Activated CD4-positive, alpha-beta T cell treated with anti-CD3 and anti-CD28 coated beads, Interleukin-2, amount 50 U/mL, for 16 hours (primary cell): ENCODE measurements at places on chromosomes 6 and 20.
A peak's percentile ranks its signal among the peaks of the same experiment; 100 is the strongest.

- no peak for DNase-seq
Observed at GRCh38 chr20:57678340-57678739, 31.5 kb downstream of the PMEPA1 start.

DNA sequence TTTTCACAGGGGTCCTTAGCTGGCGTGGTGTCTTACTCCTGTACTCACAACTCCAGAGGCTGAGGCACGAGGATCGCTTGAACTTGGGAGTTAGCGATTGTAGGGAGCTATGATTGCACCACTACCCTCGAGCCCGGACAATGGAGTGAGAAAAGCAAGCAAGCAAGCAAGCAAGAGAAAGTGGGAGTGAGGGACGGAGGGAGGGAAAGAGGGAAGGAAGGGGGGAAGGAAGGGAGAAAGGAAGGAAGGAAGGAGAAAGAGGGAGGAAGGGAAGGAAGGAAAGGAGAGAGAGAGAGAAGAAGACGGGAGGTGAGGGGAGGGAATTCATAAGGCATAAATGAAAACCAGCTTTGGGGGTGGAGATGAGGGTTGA, 120.5 kb downstream of the TRIM27 start:
- DNase-seq: no peak

DNA sequence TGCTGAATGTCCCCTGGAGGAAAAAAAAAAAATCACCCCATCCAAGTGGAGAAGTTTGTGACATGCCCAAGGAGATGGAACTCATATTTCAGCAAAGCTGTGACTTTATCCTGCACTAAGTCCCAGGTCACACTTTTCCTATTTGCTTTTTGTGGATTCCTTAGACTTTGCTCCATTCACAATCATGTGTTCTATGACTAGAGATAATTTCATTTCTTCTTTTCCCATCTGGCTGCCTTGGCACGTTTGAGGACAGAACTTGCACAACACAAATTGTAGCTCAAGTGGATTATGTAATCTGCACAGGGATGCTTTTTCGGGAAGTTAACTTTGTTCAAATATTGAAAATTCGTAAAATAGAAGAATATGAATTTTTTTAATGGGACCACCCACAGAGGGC, 100.7 kb upstream of the PTPN1 start:
- DNase-seq: no peak

- no peak for DNase-seq
Observed at GRCh38 chr6:163126741-163127140, 287.8 kb upstream of the QKI start.

- DNase-seq: no peak
Observed at GRCh38 chr20:10492065-10492464, 57.0 kb downstream of the SLX4IP start.

DNA sequence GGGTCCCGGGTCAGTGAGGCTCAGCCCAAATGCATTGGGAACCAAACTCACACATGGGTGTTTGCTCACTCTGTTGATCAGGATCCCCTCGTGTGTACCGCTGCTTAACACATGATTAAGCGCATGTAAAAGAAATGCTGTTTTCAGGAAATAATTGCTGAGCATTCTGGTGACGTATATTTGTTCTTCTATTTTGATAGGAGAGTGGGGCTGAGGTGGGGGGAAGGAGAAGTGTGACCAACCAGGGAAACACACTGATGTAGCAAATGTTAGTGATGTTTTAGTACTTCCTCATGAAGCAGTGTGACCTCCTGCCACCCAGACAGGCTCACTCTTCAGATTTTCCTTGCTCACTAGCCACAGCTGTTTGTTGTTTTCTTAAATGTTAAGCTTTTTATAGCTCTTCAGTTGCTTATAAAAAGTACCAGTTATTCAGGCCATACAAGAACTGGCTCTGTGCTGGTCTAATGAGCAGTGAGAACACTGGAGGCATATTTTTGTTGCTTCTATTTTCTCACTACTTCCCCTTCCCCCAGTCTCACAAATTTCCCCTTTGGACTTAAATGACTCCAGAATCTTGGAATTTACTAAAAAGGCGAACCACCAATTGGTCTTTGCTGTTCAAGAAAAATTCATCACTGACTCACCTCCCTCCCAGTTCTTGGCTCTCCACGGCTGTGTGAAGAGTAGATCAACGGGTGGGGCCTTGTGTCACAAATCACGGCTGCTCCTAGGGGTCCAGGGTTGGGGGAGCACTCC, 79.2 kb upstream of the BACH2 start:
- no peak for DNase-seq

DNA sequence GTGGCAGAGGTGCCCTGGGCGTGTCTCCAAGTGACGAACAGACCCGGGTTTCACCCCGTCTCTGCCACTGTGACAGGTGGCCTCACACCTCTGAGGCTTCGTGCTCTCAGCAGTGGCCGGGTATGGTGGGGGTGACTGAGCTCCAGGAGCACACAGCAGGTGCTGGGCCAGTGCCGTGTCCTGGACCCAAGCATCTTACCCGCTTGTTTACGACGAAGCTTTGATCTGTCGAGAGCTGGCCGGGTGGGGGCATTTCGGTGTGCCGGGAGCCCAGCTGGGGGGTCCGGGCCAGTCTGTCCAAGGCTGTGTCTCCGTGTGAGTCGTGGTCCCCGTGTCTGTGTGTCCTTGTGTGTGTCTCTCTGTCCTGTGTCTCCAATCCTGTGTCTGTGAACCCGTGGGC, 7.1 kb upstream of the LKAAEAR1 start:
- no peak for DNase-seq

GRCh38 chr6:82568290-82568993, 204.8 kb downstream of the TPBG start:
- no peak for DNase-seq

- no peak for DNase-seq
Observed at GRCh38 chr6:135251498-135252441, 70.7 kb downstream of the MYB start.

DNA sequence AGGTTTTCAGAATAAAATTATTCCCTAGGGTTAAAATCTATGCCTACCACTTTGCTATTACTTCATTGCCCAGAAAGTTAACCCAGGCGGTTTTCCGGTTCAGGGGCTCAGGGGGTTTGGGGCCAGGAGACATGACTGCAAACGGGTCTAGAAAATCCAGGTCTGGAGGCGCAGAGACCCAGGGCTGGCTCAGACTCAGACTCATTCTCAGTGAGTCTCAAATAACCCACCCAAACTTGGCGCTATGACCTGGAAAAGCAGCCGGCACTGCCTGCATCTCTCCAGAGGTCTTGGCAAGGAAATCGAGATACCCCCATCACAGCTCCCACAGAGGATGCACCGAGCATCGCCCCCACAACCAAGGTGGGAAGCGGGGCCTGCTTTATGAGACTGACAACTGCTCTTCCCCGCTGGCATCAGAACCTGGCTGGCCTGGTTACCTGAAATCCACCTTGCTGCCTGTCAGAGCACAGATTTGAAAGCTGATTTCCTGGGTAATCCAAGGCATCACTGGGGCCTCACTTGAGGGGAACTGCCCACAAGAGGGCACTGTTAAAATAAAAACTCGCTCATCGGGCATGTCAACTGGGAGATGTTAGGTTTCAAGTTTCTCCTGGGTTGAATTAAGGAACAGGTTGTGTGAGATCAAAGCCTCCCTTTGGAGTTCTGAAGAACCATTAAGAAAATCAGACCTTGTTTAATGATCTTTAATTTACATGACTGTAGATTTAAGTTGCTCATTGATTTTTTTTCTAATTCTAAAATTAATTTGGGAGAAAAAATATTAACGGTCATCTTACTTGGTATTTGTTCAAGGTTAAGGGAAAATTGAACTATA, 55.1 kb downstream of the KIF16B start:
- DNase-seq: peak; percentile 31

GRCh38 chr20:33568868-33569801, 79.2 kb downstream of the CBFA2T2 start:
- no peak for DNase-seq
